ENCODE measurements at places on chromosomes 2 and 18. TPM values are rescaled to one million over a fixed set of nuclear protein-coding genes. Genes with fewer than 3 reads are reported as not detected.

Gene MREG
- total RNA-seq: 7.1 TPM

Gene NPHP1
- total RNA-seq: not detected

Gene SFXN5
- total RNA-seq: 13.7 TPM

Gene DARS1
- total RNA-seq: 112 TPM

All from T-helper 2 cell treated with Interferon-gamma antibody and Interleukin-4, amounts not matched to agents 100 ng/mL and 5 ng/mL, for 36 hours (primary cell).